D341Med (cell line): ENCODE measurements at places on chromosomes 4 and X.

DNA sequence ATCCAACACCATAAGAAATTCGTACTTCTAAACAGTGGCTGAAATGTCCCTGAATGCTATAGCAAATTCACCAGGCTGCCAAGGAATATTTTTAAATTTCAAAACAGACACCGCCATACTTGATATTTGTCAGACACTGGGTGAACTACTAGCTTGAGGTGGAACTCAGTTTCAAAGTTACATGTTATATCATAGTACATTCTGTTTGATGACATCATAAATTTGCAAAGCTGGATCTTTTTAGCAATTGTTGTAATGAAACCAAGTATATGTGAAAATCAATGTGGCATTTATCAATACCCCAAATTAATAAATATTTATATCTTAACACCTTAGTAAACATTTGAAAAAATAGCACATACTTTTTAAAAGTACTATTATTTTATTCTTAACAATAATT is 14.2 kb downstream of the ART3 start:
- no peak for DNase-seq

- DNase-seq, result no peak
Observed at GRCh38 chrX:55981603-55982002, 250.6 kb upstream of the KLF8 start.

DNA sequence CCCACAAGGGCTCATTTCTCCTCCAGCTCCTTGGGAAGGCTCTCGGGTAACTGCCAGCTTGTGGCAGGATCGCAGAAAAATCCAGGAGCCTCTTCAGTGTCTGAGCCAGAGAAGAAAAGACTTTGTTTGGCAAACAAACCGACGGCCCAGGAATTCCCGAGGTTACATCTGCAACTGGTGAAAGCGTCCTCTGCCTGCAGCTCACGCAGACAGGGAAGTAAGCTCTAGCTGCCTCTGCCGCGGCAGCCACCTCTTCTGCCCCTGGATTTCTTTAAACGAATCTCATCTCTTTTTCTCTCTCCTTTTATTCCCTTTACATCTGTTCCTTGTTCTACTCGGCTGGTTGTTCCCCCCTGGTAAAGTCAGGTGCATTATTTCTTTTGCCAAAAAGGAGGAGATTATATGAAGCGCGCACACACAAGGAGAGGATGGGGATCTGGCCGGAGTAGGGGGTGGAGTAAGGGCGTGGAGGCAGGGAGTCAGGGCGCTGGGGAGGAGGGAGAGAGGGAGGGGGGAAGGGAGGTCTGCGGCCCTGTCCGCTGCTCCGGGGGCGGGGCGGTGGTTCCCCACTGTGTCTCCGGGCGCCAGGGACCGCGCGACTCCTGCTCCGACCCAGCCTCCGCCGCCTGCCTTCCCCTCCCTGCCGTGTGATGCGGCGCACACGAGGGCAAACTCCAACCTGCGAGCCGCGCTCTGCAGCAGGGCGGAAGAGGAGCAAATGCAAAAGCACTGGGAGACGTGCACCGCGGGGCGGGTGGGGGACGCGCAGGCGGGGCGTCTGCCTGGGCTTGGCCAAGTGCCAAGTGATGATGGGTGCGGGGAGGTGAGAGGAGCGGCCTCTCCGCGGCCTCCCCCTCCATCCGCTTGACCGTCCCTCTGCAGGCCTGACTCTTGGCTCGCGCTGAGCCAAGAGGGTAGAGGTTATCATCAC is at the start of gene DCHS2:
Gene DCHS2, minus strand, starts transcription at position 459 of the 931 bp plus-strand sequence. Its CDS starts 444 bp downstream, at position 15.
- DNase-seq, result peak; percentile 58

DNA sequence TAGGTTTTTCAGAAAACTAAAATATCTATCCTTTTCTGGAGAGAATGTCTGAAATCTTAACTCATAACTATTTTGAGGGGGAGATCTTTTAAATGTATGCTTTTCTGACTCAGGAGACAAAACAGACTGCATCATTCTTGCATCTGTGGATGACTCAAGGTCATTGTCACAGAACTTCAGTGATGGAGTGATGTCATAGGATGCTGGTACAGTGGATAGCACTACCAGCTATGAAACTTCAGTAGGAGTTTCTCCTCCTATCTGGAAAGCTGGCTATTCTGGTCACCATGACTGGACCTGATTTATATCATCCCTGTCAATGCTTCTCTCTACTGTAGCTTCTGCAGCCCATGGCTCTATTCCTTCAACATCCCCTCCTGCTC is 50.3 kb downstream of the PARM1 start:
- no peak for DNase-seq

GRCh38 chrX:24395775-24396174 is 35.3 kb downstream of the SUPT20HL1 start:
- DNase-seq, result peak; percentile 53

- no peak for DNase-seq
Observed at GRCh38 chrX:31796624-31797023, 724.8 kb upstream of the FTHL17 start.

GRCh38 chr4:184168406-184169019 is 49.2 kb downstream of the ENPP6 start:
- peak; percentile 88 for DNase-seq

GRCh38 chrX:69523314-69523713 is 19.2 kb downstream of the NALF2 start:
- DNase-seq, result no peak

- no peak for DNase-seq
Observed at GRCh38 chr4:60396341-60397049, 803.6 kb upstream of the ADGRL3 start.

GRCh38 chr4:1155314-1155713 is 17.1 kb downstream of the SPON2 start:
- no peak for DNase-seq

- DNase-seq, result no peak
Observed at GRCh38 chr4:159206427-159206871, 103.6 kb downstream of the RAPGEF2 start.

GRCh38 chrX:125757794-125758564 is 408.1 kb downstream of the DCAF12L2 start:
- DNase-seq, result no peak

GRCh38 chrX:3449287-3449686 is 102.8 kb upstream of the MXRA5 start:
- no peak for DNase-seq

- no peak for DNase-seq
Observed at GRCh38 chrX:150421816-150422215, 58.7 kb downstream of the MAMLD1 start.

GRCh38 chr4:48653217-48654014 is 126.7 kb downstream of the FRYL start:
- DNase-seq, result no peak

DNA sequence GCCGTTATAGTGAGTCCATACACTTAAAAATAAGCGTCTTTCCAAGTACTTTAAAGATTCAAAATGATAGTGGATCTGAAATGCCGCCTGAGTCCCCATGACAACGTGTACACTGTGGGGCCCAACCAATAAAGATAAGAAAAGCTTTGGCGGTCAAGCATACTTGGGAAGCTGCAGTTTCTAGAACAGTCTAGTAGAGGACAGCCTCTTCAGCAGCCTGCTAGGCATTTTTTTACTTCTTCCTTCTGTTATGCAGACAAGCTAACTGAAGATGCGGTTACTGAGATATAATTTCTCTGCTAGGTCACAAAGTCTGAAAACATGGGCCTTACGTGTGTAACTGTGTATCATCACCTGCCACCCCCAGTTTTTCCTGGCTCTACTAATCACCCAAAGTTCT is 402 bp upstream of the UPRT start:
- DNase-seq, result no peak

- no peak for DNase-seq
Observed at GRCh38 chrX:3712870-3713224, 602 bp downstream of the PRKX start.

DNA sequence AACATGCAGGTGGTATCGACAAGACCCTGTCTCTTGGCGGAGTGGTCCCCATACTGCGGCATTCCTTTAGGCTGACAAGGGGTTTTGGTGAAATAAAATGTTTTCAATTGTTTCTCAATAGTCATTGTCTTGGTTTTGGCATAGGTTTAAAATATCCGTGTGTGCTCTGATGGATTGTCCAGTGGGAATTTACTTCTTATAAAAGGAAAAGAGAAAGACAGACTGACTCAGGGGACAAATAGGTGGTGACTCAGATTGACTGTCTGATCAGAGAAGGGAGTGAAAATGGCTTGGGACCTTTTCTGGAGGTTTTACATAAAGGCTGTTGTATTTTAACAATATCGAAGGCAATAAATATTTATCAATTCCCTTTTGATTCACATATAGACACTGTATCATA is 129.8 kb downstream of the SORBS2 start:
- DNase-seq, result no peak

DNA sequence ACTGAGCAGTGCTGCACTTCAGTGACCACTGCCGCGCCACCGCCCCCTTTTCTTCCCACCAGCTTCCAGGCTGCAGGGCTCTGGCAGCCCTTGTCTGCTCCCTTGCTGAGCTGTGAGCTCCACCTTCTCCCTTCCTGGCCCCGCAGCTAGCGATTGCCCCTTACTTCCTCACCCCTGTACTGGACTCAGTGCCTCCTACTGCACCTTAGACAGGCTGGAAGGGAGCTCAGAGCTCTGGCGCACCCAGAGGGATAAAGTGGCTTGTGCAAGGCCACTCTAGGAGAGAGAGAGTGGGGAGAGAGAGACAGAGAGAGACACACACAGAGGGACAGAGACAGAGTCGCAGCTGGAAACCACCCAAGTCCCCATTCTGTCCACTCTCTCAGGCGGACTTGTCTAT is 6.0 kb downstream of the RASL11B start:
- no peak for DNase-seq

- DNase-seq, result no peak
Observed at GRCh38 chrX:116298956-116299355, 128.4 kb downstream of the AGTR2 start.

GRCh38 chrX:8738588-8739189 is 6.8 kb upstream of the ANOS1 start:
- no peak for DNase-seq

DNA sequence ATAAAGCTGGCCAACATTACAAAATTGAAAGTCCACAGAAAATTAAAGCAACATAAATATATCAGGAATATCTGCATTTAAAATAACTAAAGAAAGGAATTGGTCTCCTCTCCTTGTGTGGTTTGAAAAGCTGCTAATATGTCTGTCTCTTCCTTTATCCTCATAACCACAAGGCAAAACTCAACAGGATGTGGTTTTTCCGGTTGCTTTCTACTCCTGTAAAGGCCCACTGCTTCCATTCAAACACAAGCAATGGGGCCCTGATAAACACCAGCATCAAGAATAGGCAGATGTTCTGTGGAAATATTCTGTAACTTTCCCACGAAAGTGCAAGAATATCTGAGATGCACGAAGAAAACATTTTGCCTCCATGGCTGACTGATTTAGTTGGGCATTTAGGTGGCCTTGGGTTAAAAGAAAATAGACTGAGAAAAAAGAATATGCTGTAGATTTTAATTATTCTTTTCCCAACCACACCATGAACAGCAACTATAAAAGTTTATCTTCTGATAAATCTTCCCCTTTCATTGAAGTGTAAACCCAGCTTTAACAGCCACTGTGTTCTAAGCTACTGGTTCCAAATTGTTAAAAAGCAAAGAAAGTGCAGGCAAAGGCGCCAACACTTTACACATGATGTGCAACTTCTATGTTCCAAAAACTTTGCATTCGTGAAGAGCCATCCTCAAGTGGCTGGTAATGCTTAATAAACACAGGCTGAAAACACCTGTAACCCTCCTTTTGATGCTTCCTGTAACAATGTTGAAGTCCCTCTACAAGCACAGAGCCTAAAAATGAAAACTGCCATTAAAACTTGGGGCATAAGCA is 50.5 kb upstream of the NDST3 start:
- no peak for DNase-seq

DNA sequence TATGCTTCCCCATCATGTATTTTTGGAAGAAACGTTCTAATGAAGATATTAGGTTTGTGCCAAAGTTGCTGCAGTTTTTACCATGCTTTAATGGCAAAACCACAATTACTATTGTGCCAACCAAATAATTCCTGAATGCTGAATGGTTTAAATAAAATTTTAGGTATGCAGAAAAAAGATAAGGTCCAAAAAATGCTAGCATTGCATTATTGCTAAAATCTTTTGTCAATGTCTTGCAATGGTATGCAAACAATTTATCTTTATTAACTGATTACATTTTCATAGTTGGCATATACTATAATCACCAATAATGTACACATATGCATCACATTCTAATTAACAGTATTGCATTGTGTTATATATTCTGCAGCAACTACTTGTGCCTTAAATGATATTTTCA is 1657.4 kb upstream of the IGFBP7 start:
- no peak for DNase-seq
